ENCODE measurements at places on chromosomes 2 and 18.

DNA sequence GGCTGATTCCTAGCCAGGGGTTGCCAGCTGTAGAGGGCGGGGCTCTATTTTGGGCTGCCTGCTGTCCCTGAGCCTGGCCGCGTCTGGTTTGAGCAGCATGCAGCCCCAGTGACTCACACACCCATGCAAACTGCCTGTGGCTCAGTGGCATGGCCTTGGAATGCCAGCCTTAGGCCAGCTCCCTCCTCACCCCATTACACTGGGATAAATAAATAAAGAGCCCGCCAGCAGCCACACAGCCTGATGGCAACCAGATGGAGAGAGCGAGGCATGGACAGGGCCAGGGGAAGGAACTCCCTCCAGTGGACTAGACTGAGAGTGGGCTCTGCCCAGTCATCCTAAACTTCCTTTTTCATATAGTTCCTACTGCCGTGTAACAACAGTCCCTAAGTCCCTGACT, 18.3 kb downstream of the NHEJ1 start:
- peak; percentile 88 for DNase-seq

DNA sequence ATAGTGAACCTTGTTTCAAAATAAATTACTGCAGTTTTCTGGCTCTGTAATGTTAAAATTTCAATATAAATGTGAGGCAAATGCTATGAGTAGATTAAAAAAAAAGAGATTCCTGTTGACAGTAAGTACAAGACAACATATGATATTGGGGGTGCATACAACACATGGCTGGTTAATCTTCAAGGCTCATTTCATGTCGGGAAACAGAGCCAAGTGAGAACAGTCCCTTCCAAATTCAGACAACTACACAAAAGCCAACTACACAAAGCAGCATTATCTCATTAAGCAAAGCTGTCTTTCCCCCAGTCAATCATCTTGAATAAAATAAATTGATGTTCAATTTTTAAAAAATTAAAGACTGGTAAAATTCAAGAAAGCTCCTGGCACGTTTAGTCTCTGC, 549.2 kb downstream of the CCDC85A start:
- DNase-seq: no peak

DNA sequence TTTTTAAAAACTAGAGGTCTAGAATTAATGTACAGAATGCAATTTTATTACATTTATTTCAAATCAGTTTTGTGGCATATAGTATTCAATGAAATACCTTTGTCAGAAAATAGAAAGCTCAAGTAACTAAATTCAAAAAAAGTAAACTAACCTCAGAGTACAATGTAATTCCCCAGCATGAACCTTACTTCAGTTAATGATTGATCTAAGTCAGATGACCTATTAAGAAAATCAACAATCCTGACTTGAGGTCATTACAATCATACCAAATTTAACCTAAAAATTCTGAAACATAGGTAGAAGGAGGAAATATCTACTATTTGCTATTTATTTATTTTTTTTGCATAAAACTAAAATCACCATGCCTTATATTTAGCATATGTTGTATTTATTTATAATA, 142.9 kb downstream of the CCDC102B start:
- no peak for DNase-seq

DNA sequence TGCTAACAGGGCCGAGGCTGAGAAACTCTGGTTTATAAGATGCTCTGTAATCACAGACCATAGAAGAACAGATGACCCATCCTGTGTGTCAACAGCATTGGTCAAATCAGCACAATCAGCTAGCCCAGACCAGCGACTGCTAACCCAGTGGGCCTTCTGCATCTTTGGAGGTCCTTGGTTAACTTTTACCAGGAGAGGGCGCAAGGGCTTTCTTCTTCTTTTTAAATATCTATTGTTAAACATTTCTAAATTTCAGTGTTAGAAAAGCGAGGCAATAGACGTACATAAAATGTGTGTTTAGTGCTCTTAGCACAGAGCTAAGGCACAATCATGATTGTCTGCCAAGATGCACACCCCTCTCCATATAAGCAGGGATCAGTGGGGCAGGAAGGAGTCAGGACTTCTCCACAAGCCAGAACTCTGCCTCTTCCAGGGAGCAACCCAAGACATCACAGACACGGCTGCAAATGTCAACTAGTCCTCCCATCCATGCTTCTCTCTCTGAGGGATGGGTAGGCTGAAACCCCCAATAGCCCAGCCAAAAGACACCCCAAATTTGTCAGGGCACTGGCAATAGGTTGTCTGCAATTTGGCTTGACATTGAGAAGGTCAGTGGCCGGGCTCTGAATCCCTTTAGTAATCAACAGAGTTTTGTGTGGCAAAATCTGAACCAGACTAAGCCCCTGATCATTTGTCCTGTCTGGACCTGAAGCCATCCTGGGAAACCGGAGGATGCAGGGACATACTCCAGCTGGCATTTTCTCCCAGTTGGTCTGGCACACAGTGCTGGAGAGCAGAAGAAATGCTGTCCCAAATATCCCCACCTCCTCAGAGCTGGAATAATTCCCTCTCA, 188.2 kb downstream of the BCL2 start:
- DNase-seq: peak; percentile 67

GRCh38 chr18:13635046-13635445, 91.3 kb downstream of the FAM210A start:
- no peak for DNase-seq

DNA sequence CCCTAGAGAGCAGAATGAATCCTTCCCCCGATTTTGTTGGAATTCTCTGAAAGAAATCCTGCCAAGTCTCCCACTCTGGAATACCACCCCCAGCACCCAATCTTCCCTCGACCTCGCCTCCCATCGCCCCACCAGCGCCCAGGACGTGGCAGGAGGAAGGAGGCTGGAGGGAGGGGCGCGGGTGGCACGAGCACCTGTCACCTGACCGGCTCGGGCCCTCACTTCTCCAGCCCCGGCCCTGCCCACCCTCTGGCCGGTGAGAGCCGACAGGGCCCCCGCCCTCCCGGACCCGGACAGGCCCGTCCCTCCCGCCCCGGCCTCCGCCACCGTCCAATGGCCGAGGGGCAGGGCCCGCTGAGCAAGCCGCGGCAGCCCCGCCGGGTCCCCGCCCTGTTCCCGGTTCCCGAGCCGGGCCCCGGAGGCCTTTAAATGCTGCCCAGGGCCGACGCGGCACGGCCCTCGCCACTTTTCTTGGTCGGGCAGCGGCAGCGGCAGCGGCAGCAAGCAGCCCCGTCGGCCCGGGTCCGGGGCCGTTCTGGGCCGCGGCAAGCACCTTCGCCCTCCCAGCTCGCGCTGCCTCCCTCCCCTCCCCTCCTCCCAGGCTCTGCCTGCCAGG, at the start of gene LGALSL:
TSS of gene LGALSL (plus strand) at position 393 of the 616 bp plus-strand sequence. CDS start 384 bp downstream, outside the sequence.
- peak; percentile 42 for DNase-seq

- no peak for DNase-seq
These were observed 85.6 kb upstream of the SPTBN1 start for GRCh38 chr2:54370405-54371104.

Measured in fibroblast of skin of scalp (primary cell).